ENCODE measurements at places on chromosomes 7 and 10. TPM values are rescaled to one million over a fixed set of nuclear protein-coding genes. Genes with fewer than 3 reads are reported as not detected.

Gene ABCB8
- 26.8 TPM for total RNA-seq

- DNase-seq, result no peak
These were observed 9.3 kb upstream of the JCAD start for GRCh38 chr10:30068492-30069223.

DNA sequence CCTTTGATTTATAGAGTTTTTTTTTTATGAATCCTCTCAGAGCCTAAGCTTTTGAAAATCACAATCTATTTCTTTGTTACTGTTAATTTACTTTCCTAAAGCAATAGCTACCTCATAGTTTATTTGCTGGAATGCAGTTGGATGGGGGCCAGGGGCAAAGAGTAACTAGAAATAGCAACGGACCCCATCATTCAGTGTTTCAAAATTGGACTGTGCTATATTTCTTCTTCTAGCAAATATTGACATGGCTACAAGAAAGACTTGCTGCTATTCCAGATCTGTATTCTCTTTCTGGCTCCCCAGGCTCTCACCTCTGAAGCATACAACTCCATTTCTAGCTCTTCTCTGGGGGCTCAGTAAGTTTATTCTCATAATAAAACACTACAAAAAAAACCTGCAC is 661.6 kb upstream of the NRG3 start:
- DNase-seq, result no peak

Gene CASD1
- total RNA-seq, result 24.3 TPM

Gene TMEM229A
- not detected for total RNA-seq

- DNase-seq, result no peak
These were observed 48.3 kb downstream of the ADCYAP1R1 start for GRCh38 chr7:31100445-31100844.

Gene CDK13
- 20.9 TPM for total RNA-seq

Gene CLRN3
- 0.35 TPM for total RNA-seq

Gene MMD2
- total RNA-seq, result not detected

Gene IFIT1B
- total RNA-seq, result not detected

DNA sequence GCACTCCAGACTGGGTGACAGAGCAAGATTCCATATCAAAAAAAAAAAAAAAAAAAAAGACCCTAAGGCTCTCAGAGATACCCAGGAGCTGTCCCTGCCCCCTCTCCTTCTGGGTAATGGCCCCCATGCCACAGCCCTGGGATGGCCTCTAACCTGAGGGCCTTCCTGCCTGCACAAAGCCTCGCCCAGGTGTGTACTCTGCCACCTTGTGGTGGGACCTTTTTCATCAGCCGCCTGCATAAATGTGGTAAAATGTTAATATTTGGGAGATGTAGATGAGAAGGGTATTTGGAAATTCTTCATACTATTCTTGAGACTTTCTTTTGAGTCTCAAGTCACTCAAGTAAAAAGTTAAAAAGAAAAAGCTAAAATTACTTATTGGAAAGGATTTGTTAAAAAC is 46.3 kb upstream of the RNF216 start:
- DNase-seq, result no peak

Gene ADRB1
- total RNA-seq, result 35.0 TPM

Gene LRRC4
- 3.9 TPM for total RNA-seq

DNA sequence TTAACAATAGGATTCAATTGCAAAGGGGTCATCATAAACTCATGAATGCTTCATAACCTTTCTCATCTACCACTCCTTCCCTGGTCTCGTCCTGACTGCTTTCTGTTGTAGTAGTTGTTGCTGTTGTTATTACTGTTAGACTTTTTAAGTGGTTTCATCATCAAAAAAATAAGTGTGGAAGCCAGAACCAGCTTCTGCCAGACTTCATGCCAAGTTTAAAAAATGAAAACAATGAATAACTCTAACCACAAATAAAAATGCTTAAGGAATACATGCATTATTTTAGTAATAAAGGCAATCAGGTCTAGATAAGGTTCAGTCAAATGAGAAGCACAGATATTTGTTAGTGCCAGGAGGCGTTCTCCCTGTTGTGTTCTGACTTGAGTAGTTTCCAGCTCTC is 85.4 kb downstream of the PCLO start:
- no peak for DNase-seq

Gene EN2
- not detected for total RNA-seq

Gene NOM1
- total RNA-seq, result 12.2 TPM

Gene GPR15LG
- not detected for total RNA-seq

Gene LEP
- 2.3 TPM for total RNA-seq

- DNase-seq, result no peak
These were observed 69.5 kb upstream of the CDK13 start for GRCh38 chr7:39880556-39880955.

GRCh38 chr7:934469-935163 is 19.9 kb downstream of the ADAP1 start:
- peak; percentile 21 for DNase-seq

GRCh38 chr7:24834128-24834798 is 77.0 kb upstream of the GSDME start:
- DNase-seq, result no peak

GRCh38 chr7:132545756-132546155 is 30.5 kb downstream of the PLXNA4 start:
- DNase-seq, result no peak

Gene GIMAP7
- total RNA-seq, result 14.4 TPM

Gene CXCL12
- total RNA-seq, result 143 TPM

Gene CALN1
- not detected for total RNA-seq

GRCh38 chr7:83005410-83005809 is 157.3 kb downstream of the PCLO start:
- DNase-seq, result no peak

DNA sequence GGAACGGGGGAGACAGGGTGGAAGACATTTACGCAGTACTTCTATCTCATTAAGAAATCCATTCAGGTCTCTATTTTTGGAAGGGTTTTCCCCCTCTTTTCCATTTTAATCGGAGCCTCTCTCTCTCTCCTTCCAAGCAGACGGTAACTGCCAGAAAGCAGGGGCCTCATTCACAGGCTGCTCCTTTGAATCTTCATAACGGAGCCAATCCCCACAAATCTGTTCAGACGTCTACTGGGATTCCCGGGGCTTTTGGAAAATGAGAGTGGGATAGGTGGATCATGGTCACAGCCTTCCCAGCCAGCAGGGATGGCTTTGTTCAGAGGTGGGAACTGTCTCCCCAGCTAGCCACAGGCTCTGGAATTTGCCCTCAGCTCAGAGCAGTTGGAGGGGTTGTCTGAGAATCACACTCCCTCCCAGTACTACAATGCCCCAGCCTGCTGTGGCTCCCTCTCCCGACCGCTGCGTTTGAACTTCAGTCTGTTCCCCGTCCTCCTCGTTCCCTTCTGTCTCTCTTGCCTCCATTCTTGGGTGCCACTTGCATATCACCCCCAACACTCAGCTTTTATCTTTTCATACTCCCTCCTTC is 413.6 kb downstream of the PLXNA4 start:
- DNase-seq, result no peak

- peak; percentile 34 for DNase-seq
These were observed 33.8 kb upstream of the RBM20 start for GRCh38 chr10:110610308-110610774.

Gene CC2D2B
- 0.53 TPM for total RNA-seq

- DNase-seq, result no peak
These were observed 84.4 kb downstream of the LRRC4 start for GRCh38 chr7:127946847-127947246.

Gene CLDN3
- total RNA-seq, result not detected

Gene RTKN2
- not detected for total RNA-seq

Gene SKAP2
- total RNA-seq, result 2.9 TPM

DNA sequence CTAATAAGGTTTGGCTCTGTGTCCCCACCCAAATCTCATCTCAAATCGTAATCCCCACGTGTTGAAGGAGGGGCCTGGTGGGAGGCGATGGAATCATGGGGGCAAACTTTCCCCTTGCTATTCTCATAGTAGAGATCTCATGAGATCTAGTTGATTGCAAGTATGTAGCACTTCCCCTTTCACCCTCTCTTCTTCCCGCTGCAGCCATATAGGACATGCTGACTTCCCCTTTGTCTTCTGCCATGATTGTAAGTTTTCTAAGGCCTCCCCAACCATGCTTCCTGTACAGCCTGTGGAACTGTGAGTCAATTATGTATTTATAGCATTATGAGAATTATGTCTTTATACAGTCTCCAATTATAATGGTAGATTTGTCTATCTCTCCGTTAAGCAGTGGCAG is 594.5 kb downstream of the ACTR3B start:
- DNase-seq, result no peak

DNA sequence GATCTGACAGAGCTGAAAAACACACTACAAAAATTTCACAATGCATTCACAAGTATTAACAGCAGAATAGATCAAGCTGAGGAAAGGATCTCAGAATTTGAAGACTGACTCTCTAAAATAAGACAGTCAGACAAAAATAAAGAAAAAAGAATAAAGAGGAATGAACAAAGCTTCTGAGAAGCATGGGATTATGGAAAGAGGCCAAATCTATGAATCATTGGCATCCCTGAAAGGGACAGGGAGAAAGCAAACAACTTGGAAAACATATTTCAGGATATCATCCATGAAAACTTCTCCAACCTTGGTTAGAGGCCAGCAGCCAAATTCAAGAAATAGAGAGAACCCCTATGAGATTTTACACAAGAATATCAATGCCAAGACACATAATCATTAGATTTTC is 804.8 kb upstream of the IGFBP3 start:
- no peak for DNase-seq

- no peak for DNase-seq
These were observed 165.0 kb upstream of the TBX20 start for GRCh38 chr7:35418716-35419390.

Gene SFMBT2
- total RNA-seq, result 5.3 TPM

DNA sequence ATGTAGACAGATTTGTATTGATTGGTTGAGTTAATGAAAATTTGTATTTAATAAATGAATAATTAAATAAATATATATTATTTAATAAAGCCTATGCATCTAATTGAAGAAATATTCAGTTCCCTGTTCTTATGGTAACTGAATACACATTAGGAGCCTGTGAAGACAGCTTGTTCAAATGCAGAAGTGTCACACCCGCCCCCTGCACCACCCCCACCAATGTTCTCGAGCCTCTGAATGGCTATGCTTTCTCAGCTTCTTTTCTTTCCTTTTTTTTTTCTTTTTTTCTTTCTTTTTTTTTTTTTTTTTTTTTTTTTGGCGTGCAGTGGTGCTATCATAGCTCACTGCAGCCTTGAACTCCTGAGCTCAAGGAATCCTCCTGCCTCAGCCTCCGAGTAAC is 38.3 kb upstream of the PARD3 start:
- no peak for DNase-seq

Data from heart left ventricle (tissue), 16 donors.